ENCODE measurements at places on chromosomes 12 and 14. TPM values are rescaled to one million over a fixed set of nuclear protein-coding genes. Genes with fewer than 3 reads are reported as not detected.
A peak's percentile ranks its signal among the peaks of the same experiment; 100 is the strongest.

KRT6C gene
- not detected for polyA plus RNA-seq

DNA sequence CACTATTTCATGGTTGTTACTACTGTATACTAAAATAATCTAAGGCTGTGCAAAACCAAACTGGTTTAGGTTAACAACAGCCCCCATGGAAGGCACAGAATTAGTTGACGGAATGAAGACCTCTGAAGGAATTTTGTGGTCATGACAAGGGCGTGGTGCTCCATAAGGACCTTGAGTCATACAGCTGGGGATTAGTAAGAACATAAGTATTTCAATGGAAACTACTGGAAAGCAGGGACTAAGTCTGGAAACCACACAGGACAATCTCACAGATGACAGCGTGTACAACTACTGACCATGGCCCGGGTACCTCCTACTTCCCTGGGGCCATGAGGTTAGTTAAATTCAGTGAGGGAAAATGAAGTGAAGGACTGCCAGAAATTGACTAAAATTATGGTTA lies 98.5 kb upstream of the PLEKHA5 start:
- DNase-seq = peak; percentile 96

DNA sequence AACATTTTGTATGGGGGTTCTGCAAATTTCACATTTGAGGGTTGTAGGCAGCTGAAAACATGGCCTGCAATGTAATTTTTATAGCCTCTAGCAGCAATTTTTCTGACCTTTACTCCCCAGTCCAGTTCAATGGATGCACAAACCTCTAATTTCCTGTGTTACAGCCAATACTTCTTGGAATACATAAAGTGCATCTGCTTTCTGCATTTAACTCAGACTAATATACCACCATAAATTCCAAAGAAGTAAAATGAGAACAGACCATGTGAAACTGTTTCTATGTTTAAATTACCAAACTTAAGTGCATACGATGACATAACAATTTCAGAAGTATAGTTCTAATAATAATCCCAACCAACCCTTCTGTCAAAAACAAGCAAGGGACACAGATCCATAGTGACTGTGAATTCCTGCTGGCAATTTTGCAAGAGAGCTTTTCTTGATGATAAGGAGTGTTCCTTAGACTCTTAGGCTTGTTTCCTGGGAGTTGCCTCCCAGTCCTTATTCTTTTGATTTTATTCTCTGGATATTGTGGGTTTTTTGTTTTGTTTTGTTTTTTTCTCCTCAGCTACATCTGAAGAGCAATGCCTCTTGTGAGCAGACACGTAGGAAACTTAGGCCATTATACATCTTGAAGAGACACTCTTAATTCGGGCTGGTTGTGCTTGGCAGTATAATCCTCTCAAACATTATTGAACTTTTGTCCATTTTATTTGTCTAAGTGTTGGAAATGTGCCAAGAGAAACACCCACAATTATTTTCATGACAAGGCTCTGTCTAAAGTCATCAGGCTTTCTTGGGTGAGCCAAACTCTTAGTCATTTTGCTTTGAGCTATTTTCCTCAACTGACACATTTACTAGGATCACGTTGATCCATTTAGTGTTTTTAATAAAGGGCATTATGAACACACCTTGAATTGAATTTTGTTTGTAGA lies 51.3 kb upstream of the RERGL start:
- DNase-seq = peak; percentile 80

GRCh38 chr12:118880720-118881493 lies 100.4 kb upstream of the SRRM4 start:
- no peak for DNase-seq

GRCh38 chr12:123446333-123446713 lies 9.8 kb upstream of the RILPL2 start:
- no peak for DNase-seq

DNA sequence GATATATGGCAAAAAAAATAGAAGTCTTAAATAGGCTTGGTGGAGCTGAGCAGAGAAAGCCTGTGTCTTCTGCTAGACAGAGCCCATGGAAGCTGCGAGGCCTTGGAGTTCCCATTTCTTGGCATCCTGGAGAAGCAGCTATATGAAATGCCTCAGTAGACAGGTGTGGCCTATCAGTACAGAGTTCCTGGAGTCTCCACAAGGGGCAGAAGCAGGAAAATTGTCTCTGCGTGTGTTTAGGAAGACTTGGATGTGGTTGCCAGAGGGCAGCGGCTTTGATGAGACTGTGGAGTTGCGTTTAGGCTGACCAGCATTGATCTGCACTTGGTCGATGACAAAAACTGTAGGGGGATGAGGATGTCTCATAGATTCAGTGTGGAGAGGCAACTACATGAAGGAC lies 334.5 kb upstream of the SEL1L start:
- DNase-seq = no peak

Data from GM23248 (cell line).